ENCODE measurements at places on chromosomes 7 and 10.

GRCh38 chr10:24887855-24888231 is 64.6 kb downstream of the PRTFDC1 start:
- no peak for DNase-seq

DNA sequence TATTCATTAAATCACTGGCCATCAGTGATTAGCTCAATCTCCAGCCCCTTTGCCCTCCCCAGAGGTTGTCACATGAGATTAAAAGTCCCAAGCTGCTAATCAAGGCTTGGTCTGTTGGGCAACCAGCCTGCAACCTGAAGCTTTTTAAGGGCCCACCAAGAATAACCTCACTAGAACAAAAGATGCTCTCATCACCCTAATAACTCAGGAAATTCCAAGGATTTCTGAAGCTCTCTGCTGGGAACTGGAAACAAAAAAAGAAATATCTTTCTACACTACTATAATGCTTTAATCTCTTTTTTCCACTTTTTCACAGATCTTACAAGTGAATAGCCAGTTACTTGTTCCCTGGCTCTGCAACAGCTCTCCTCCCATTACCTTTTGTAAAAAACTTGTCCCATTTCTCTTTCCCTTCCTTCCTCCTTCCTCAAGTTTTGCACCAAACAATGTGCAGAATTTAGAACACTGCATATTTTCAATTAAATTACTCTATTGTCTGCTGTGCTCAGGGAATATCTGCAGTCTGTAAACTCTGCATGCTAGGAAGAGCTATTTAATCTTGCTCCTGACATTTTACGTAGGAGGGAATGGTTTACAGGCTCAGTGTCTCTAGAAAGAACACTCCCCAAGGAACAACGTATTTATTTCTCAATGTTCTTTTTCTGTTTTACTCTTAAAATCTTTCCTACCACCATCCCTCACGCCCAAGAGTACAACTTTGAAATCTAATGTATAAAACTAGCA is 169.1 kb downstream of the IMMP2L start:
- no peak for DNase-seq

GRCh38 chr10:70676511-70676910 is 4.2 kb downstream of the ADAMTS14 start:
- no peak for DNase-seq

DNA sequence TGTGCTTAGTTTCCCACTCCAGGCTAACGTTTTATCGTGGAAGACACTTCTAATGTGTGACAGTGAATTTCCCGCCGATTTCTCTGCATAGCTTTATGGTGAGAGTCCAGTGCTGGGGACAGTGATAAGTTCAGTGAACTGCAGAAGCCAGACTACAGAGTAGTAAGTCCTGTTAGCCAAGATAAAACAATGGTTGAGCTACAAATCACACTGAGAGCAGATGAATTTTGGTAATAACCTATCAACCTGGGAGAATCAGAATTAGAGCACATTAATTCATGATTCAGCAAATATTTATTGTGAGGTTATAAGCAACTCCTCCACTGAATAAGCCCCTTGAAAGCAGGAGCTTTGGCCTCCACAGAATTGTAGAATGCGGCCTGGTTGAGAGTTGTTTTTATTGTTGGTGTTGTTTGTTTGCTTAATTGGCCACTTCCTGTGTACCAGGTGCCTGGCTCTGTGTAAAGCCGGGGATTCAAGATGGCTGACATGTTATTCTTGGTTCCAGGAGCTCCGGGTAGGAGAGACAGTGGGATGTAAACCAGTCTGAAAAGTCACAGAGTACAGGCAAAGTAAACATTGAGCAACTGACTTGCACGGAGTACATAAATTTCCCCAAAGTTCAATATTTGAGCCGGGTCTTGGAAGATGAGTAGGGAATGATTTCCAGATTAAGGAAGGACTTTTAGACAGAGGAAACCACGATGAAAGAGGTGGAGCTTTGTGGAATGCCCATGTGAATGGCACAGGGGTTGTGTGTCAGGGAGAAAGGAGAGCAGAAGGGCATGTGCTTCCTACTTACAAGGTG is 112.7 kb downstream of the SNX10 start:
- no peak for DNase-seq

DNA sequence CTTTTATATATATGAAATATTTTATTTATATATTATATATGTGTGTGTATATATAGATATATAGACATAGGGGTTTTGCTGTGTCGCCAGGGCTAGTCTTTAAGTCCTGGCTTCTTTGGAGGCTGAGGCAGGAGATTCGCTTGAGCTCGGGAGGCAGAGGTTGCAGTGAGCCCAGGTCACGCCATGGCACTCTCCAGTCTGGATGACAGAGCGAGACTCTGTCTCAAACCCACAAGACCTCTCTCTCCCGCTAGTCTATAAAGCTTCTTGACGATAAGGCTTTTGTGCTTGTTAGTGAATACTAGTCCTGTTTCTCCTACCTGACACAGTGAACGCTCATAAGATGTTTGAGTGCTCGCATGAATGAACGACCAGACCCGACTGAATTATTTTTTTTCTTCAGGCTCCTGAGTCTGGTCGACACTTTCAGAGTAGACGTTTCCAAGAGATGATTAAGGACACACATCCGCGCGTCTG is 577 bp upstream of the DDX21 start:
- DNase-seq: no peak

GRCh38 chr10:18158773-18159265 is 18.6 kb downstream of the CACNB2 start:
- DNase-seq: no peak

- no peak for DNase-seq
These were observed 31.1 kb downstream of the CELF2 start for GRCh38 chr10:11048707-11049278.

- DNase-seq: no peak
These were observed 10.2 kb upstream of the C10orf67 start for GRCh38 chr10:23354630-23355279.

- DNase-seq: no peak
These were observed 86.5 kb upstream of the LRRN3 start for GRCh38 chr7:111004310-111004901.

Data from SIG-M5 (cell line).